NCI-H460 (cell line): ENCODE measurements at places on chromosomes 5 and 9. TPM values are rescaled to one million over a fixed set of nuclear protein-coding genes. Genes with fewer than 3 reads are reported as not detected.

SV2C gene
- total RNA-seq, result not detected in 2 replicates

CFAP77 gene
- total RNA-seq, result not detected in 2 replicates

PCDHB13 gene
- 2.2 and 2.5 TPM in 2 replicates for total RNA-seq

BARHL1 gene
- not detected in 2 replicates for total RNA-seq

ZNF608 gene
- 1.0 and 1.2 TPM in 2 replicates for total RNA-seq

DMRT2 gene
- total RNA-seq, result not detected in 2 replicates
